Tongue (tissue), 3 donors: ENCODE measurements at places on chromosomes 6 and 20.
A peak's percentile ranks its signal among the peaks of the same experiment; 100 is the strongest.

DNA sequence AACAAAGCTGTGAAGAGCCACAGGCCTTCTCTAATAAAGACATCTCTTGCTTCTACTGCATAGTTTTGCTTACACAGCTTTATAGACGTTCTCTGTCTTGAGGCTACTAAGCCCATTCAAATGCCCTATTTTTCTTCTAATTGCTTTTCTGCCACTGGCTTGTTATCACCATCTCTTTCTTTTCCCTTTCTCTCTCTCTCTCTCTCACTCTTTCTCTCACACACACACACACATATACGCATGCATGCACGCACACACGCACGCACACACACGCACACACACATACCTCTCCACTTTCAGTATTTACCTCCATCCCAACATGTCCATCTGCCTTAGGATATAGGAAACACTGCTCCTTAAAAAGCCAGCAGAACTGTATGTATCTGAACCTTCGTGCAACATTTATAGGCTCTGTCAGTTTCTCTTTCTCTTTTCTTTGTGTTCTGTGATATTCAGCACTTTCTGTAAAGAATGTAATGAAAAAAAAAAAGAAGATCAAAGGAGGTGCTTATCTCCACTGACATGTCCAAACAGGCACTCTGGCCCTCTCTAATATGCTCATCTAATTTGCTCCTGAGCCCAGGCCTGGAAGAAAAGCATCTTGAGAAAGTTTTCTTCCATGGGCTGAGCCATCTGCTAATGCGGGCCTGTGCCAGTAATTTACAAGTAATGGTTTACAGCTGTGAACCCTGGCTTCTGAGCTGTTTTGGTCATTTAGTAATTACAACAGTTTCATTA, 1046.7 kb upstream of the MAP3K7 start:
- peak; percentile 44 for DNase-seq

GRCh38 chr6:106163966-106164877, 78.1 kb downstream of the PRDM1 start:
- peak; percentile 66 for DNase-seq

DNA sequence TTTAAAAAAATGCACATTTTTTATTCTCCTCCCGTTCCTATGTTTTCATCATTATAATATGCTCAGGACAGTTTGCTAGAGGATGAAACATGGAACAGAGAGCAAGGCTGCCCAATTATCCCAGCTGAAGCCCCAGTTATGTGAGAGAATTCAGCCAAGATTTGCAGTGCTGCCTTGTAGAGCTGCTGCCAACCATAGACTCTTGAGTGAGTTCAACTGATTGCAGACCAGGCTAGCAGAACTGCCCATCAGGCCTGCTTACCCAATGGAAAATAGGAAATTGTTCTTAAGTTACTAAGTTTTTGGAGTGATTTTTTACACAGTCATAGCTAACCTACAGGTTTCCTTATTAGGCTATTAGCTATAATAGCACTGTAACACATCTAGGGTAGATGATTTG, 128.7 kb upstream of the VGLL2 start:
- no peak for DNase-seq

- DNase-seq, result no peak
Observed at GRCh38 chr6:34573567-34574183, 17.5 kb upstream of the SPDEF start.

DNA sequence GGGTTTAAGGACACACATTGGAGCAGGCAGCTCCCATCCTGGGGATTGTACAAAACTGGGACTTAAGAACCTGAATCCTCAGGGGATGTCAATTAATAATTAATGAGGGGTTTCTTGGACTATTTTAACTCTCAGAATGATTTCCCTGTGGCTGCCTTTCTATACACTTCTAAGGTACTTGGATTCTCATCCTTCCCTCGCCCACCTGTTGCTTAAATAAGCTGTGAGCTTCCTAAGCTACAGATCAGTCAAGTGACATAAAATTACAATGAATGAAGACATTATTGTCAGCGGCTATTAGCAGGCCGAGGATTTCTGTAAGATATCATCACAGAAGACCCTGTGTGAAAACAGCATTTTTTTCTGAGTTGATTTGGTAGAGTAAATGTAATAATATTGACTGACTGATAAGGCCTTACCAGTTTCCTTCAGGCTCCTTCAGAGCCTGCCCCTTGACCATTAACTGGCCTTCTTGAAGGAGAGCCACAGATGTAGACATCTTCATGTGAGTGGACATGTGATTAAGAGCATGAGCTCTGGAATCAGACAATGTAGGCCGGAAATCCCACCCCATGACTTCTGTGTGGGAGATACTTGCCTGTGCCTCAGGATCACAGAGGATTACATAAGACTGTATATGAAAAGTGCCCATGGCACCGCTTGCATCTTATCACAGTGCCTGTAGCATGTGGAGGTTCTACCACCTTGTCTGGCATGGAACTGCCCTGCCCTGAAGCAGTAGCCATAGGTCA, 101.7 kb downstream of the TULP4 start:
- DNase-seq, result no peak

DNA sequence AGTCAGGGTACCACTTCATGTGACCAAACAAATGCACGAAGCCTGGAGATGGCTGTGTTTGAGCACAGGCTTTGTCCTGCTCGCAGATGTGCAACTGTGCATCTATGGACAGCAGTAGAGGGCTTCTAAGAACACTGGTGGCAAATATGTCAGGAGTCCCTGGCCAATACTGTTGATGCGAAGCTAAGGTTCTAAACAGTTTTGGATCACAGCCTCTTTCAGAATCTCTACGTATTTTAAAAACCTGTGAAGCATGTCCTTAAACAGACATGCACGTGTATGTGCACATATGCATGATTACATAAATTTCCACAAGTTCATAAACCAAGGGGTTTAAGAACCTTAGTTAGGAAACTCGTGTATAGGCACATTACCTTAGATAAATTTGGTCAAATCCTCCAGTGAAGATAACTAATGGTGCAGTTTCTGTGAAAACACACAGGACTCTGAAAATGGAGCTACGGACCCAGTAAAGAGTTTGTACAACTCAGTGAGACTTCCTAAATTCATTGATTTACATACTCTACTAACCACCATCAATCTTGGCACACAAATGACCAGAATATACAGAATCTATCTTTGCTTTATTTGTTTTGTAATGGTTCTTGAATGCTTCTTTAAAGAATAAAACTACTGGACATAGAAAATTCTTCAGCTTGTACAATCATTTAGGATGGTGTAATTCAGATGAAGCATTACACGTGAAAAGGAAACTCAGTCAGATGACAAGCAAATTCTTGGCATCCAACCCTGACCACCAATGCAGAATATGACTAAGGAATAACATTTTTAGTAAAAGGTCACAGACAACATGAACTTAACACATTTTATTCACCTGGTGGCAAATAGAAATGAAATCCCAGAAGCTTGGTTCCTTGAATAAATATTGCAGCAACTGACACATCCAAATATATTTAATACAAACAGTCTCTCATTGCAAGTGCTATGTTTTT, 27.4 kb downstream of the KCNQ5 start:
- peak; percentile 8 for DNase-seq

GRCh38 chr6:134589512-134589911, 271.6 kb upstream of the SGK1 start:
- DNase-seq, result no peak

DNA sequence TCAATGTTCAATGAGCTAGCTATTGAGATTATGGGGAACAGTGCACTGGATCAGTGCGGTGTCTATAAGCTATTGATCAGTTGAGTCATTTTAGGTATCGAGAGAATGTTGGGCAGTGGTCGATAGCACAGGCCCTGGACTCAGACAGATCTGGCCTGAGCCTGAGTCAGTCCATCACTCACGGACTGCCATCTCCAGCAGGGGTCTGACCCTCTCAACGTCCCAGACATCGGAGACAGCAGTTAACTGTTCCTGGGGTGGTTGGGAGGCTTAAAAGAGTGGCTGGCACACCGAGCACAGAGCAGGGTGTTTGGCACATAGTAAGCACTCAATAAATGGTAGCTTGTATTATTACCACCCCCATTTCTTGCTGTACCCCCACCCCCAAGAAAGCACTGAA, 9.3 kb downstream of the EYA2 start:
- no peak for DNase-seq

GRCh38 chr20:35275741-35276251, 2.1 kb downstream of the MMP24OS start:
- no peak for DNase-seq

- DNase-seq, result no peak
Observed at GRCh38 chr6:45483021-45483420, 105.3 kb upstream of the SUPT3H start.

DNA sequence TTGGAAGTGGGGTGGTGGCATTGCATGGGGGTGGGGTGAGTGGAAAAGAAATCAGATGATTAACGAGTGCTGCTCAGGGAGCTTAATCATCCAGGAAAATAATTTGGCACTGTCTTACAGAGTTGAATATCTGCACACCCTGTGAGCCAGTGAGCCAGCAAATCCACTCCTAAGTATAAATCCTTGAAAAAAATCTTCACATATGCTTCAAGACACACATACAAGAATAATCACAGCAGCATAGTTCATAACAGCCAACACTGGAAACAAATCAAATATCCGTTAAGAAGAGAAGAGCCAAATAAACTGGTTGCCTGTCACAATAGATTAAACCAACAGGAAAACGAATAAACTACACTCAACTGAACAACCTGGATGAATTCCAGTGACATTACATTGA, 62.8 kb downstream of the SAMD3 start:
- DNase-seq, result peak; percentile 65

GRCh38 chr20:16662467-16662866, 67.4 kb upstream of the SNRPB2 start:
- peak; percentile 91 for DNase-seq
